Stimulated activated CD4-positive, alpha-beta T cell treated with anti-CD3 and anti-CD28 coated beads, Interleukin-15, amount 100 ng/mL, for 48 hours (primary cell): ENCODE measurements at places on chromosomes 3 and 15.

- DNase-seq = no peak
These were observed 27.8 kb upstream of the FLNB start for GRCh38 chr3:57980416-57980815.

DNA sequence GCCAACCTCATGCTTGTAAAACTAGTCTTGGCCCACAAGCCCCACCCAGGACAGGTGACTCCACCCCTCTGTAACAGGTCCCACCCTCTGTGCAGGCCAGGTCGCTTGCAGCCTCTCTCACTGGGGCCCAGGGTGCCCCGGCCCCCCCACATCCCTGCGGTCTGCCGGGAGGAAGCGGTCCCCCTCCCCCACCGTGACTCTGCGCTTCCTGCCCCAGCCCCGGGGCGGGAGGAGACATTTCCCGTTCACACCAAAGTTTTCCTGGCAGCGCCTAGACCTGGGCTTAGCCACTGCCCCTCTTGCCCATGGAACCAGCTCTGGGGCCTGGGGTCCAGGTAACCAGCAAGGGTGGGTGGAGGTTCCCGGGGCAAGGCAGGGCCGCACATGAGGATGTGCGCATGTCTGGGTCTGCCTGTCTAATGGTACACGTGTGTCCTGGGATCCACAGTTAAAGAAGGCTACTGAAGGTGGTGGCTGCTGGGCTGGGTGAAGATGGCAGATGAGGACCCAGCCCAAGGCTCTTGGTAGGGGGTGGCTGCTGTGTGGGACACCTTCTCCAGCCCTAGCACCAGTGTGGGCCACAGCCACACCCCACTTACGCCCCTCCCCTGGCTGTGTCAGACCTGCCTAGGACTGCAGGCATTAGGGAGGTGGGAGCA lies 8.4 kb downstream of the NBEAL2 start:
- DNase-seq = peak; percentile 86

GRCh38 chr15:75640483-75641178 lies 607 bp upstream of the IMP3 start:
- DNase-seq = no peak

DNA sequence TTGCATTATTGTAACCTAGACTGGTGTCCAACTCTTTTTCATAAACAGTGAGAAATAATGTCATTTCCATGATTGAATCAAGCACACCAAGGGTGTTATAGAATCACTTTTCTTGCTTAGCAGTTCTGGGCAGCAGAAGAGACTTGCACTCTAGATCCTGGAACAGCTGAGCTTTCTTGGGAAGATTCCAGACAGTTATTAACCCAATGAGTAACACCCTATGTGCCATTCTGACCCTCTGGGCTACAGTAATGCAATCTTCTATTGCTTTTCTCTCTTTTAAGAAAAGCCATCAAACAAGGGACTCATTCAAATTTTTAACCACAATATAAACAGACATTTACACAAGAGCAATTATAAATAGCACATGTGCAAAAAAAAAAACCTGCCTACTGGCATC lies 39.3 kb upstream of the USP3 start:
- DNase-seq = no peak

DNA sequence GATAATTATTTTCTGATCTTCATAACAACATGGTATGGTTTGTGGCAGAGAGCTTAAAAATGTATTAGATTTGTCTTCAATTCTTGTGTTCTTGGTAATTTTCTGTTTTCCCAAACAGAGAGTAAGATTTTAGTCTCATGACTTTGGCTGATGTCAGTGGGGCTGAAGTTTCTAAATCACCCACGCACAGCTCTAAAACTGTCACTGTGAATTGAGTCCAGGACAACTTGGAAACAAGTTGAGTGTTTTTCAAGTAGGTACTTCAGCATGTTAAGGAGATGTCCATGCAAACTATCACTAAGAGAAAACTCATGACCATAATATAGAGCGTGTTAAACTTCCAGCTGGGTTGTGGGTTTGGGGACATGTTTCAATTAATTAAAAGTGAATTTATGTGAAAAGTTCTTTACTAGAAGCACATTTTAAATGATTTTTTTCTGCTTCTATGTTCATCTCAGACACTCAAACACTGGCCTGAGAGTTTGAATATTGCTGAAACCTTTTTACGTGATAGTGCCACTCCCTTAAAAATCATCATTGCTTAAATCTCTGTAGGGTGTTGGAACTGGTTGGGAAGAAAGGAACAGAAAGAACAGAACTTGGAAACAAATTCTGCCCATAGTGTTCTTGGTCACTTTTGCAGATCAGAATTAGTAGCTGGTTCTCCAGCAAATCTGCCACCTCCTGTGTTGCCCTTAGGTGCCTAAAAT lies 89.8 kb downstream of the KLHL25 start:
- no peak for DNase-seq

- no peak for DNase-seq
These were observed 154.1 kb downstream of the FBLN2 start for GRCh38 chr3:13703071-13703470.

DNA sequence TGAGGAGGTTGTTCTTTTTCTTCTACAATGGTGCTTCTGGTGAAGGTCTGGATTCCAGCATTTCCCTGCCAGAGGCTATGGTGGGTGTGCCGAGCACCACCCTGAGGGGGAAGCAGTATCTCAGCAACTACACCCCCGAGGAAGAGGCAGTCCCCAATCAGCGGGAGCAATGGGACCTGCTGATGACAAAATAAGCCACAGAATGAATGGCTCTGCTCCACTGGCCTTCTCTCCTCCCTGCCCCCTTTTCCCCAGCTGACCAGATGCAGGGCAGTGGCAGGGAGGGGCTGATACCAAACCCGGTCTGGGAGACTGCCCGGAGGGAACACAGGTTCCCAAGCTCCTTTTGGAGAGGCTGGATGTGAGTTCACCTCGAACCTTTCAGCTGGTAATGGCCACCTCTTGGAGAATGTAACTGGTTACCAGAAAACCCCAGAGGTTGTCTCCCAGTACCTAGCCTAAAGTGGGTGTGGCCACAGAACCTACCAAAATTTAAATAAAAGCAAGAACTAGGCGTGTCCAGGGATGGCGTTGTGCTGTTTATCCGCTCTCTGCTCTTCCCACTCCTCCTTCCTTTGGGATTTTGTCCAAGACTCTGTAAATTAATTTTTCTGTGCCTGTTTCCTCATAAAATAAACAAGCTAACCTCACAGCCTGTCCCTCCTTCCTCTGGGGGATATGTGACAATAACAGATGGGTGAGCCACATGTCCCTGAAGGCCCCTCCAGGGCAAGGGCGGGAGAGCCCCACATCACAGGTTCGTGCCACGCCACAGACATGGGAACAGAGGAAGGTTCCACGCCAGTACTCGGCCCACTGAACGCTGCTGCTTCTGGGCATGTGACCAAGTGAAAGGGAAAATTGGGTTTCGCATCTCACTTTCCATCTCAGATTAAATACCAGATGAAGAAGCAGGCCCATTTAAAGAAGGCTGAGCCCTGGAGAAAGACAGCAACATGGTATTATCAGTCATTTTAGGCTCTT lies 35.1 kb upstream of the SPTBN5 start:
- no peak for DNase-seq

GRCh38 chr3:72412340-72412956 lies 435.8 kb downstream of the SHQ1 start:
- no peak for DNase-seq

DNA sequence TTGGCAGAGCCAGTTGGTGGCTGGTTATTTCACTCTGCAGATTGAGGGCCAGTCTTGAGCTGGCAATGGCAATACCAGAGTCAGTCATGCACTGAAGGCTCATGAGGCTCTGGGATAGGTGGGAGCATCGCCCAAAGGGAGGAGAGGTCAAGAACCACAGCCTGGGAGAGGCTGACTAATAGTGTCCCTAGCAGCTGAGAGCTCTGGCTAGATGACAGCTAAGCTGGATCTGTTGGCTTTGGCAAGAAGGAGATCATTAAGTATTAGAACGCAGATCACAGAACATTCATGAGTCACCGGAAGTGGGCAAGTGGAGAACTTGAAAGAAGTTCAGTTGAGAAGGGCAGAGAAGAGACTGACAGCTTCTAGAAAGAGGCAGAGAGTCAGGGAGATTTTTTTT lies 521.1 kb downstream of the NR2F2 start:
- DNase-seq = no peak

DNA sequence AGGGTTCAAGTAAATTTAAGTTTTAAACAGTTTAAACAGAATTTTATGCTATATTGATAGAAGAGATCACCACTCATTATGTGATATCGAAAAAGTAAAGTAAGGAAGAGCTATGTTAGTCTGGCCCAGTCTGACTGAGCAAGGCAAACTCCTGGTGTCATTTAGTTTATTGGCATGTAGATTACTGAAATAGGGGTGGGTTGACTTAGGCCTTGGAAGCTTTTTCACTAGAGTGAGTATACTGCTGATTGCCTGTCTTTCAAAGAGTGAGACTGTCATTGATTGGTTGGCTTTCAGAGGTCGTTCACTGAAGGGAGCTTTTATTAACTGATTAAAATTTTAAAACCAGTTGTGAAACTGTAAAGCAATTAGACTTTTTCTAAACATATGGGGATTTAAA lies 294.5 kb downstream of the NAALADL2 start:
- DNase-seq = no peak

DNA sequence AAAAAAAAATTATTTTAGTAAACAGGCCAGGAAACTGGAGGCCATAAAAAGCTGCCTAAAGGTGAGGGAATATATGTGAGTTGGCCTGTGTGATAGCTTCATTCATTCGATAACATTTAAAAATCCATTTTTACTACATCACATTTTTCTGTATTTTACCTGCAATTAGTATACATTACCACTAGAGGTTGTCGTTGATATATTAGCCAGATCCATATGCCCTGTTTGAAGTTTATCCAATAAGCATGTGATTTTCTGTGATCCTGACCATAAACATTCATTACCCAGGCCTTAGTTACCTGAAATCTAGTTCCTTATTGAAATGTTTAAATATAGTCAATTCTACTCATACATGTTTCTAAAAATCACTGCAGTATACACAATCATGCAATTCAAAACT lies 71.4 kb downstream of the ARNT2 start:
- no peak for DNase-seq

- no peak for DNase-seq
These were observed 35.9 kb upstream of the CHD2 start for GRCh38 chr15:92864127-92864814.

DNA sequence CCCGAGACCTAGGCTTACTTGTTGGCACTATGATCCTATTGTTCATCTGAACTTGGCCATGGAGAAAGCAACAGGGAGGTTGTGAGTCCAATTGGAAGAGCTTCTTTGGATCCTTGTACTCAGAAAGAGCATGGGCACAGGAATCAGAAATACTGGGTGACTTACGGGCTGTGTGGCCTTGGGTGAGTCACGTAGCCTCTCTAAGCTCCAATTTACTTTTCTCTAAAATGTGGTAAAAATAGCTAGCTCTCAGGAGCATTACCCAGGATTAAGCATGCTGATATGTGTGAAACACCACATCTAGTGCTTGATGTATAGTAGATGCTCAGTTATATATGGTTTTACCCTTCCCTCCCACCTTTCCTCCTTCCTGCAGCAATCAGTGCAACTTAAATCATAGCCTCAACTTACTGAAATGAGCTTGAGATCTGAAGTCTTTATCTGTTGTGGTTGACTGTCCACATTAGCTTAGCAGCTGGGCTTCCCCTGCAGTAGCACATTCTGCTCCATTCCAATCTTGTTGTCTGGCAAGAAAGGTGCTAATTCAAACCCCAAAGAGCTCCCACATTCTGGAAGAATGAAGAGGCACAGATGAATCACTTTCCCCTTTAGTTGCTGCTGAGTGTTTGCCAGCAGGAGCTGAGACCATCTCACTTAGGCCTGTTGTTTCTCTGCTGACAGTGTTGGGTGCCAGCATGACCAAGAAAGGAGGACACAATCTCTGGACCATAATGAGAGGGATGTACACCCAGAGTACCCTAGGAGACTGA lies 299.1 kb upstream of the TRIM42 start:
- no peak for DNase-seq

DNA sequence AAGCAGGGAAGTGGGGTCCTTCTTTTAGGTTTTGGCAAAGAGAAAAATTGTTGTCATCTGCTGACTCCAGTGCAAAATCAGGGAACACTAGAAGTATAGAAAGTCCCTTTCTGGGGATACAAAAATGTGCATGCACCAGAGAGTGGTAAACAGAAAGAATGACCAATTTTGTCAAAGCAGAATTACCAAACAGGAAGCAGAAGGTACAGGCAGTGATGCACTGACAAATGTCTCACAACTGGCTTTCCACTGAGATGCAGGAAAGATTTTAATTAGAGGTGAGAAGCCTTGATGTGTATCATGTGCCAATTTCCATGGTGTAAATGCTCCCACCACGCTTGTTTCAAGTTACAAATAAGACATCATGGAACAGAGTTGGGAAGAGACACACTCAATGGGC lies 66.0 kb downstream of the TRIM69 start:
- no peak for DNase-seq

DNA sequence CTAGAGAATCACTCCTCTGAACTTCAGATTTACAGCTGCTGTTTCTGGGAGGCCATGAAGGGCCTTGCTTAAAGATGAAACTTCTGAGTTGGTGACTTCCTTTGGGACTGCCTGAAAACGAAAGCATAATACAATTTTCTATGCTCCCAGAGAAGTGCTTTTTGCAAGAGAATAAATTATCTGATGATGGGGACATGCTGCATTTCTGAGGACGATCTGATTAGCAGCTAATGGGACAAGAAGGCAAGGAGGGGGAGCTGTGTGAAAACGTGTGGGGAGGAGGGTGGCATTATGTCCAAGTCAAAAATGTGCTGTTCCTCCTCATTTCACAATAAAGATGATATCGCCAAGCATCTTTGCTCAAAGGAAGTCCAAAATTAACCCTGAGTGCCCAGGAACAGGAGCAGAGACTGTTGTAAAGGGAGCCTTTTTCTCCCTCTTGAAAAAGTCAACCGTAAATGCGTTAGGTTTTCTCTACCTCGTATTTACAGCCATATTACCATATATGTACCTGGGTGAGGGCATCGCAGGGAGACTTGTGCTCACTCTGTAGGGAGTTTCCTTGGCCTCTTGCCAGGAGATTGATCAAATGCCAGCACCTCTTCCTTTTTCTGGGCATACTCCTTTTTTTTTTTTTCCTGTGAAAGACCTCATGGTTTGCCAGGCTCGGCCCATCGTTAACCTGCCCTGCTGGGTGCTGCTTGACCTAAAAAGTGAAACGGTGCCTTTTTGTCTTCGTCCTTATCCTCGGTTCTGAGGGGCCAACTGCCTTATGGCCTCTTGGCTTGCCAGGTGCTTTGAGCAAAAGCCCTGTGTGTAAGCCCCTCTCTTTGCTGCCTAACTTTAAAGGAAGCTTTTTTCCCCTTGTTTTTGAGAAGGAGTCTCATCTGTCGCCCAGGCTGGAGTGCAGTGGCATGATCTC lies 11.5 kb downstream of the ITPR1 start:
- DNase-seq = no peak
